EL (cell line): ENCODE measurements at places on chromosomes 3 and 15.

DNA sequence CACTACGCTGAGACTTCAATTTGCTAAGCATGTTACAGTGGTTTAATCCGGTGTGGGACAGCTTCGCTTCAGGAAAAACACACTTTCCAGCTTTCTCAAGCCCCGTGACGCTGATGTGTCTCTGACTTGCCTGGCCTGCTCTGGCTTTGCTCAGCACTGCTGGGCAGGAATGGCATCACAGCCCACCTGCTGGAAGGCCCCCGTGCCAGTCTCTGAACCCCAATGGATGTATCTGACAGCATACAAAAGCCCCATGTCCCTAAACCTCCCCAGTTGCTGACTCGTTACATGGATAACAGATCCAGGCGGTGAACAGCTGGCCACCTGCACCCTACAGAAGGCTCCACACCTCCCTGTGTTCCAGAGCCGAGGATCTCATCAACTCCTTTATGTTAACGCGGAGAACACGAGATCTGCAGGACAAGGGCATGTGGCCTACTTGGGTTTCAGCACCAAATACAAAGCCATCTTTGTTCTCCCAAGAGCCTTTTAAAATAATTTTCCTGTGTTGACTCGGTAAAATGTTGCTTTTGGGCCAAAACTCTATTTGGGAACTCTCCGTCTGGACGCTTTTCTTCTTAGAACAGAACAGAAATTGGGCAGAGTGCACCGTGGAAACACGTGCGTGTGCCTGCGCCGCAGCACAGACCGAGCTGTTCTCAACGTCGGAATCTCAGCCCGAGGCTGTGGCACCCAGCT is 61.4 kb downstream of the ATP10A start:
- no peak for DNase-seq

DNA sequence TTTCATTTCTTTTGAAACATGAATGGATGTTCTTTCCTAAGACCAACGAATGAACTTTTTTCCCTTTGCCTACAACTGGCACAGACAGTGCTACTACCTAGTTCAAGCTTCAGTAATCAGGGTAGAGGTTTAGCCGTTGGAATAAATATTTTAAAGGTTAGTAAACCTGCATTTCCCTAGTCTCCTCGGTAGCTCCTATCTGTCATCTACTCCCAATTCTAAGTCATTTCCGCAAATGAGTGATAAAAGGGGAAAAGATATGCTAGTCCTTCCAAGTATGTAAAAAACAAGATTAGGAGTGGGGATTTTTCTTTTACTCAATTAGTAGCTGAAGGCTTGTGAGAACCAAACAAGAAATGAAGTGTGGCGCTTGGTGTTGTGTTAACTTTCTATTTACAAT is 15.2 kb downstream of the SLTM start:
- DNase-seq = peak; percentile 44

DNA sequence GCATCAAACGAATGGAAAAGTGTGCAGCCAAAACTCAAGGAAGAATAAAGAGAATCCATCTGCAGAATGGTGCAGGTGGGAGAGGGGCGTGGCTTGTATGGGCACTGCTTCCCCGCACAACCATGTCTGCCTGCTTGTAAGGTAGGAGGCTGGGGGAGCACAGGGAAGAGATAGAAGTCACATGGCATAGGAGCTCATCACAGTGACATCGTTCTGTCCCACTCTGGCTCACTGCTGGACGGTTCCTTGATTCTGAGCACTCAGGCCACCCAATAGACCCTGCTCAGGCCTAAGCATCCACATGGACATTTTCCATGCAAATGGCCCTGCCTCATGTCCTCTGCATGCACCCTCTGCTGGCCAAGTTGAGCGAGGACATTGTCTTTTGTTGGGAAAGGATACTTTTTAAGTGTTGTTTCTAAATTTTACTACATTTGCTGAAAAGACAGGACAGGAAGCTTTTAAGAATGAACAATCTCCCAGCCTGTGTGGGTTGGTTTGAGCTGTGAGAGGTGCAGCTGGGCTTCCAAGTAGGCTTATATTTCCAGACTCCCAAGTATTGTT is 3.1 kb downstream of the MYLK start:
- peak; percentile 70 for DNase-seq

DNA sequence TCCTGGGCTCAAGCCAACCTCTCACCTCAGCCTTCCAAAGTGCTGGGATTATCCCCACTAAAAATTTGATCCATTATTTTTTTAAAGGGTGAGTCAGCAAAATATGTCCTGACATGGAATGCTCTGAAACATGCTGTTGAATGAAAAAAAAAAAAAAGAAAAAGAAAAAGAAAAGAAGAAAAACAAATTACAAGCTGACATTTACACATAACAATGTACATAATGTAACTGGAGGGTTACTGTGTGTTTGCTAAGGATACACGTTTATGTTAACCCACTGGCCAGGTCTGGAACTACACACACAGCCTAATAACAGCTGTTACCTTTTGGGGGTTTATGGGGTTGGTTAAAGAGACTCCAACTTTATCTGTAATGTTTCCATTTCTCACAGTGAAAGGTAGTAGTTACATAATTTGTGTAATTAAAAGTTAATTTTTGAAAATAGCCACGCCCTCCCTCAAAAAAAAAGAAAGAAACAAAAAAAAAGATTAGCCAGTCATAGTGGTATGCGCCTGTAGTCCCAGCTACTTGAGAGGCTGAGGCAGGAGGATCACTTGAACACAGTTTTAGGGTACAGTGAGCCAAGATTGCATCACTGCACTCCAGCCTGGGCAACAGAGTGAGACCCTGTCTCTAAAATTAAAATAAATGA is 3.1 kb upstream of the MESP2 start:
- DNase-seq = no peak

- no peak for DNase-seq
These were observed 78.9 kb upstream of the GSK3B start for GRCh38 chr3:120173056-120173675.

DNA sequence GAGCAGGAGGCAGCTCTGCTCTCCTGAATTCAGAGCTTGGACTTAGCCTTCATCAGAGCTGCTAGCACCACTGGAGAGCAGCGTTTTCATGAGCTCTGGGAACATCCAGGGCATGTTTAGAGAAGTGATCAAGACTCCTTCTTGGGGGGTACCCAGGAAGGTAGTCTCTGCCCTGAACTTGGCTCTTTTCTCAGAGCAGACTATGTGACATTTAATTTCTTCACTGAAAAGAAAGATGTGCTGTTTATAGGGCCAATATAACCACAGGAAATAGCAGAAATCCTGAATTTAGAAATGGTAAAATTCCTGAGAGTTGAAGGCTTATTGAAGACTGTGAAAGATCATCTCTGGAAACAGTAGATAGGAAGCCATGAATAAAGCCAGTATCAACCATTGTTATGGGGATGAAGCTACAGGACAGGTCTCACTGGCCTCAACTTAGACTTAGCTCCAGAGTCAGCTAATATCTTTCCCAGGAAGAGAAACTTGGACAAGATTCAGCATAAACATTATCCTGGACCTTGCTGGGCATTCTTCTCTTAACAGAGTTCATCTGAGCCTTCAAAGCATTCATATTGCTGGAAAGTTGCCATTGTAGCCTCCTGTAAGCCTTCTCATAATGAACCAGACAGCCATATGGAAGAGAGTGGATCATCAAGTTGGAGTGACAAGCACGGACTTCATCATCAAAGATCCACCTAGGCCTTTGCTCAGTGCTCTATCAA is 386.6 kb upstream of the THBS1 start:
- DNase-seq = peak; percentile 68

GRCh38 chr15:67768313-67768977 is 56.9 kb upstream of the SKOR1 start:
- no peak for DNase-seq

- peak; percentile 33 for DNase-seq
These were observed 2.0 kb downstream of the XRN1 start for GRCh38 chr3:142445816-142446254.

GRCh38 chr15:82140886-82141285 is 95.1 kb upstream of the MEX3B start:
- DNase-seq = no peak

DNA sequence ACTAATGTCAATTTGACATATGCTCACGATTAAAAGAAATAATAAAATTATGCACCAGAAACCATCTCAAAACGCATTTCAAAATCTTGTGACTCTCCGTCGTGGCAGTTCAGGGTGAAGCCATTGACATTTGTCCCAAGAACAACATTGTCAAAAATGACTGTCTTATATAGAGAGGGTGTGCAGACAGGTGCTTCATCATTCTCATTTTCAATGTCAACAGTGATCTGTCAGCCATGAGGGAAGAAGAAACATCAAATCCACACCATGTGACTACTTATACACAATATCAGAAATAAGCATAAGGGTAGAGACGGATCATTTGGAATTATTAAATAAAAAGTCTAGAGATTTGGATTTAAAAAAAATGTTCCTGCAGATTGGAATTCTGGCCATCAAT is 65.1 kb upstream of the C3orf49 start:
- no peak for DNase-seq

DNA sequence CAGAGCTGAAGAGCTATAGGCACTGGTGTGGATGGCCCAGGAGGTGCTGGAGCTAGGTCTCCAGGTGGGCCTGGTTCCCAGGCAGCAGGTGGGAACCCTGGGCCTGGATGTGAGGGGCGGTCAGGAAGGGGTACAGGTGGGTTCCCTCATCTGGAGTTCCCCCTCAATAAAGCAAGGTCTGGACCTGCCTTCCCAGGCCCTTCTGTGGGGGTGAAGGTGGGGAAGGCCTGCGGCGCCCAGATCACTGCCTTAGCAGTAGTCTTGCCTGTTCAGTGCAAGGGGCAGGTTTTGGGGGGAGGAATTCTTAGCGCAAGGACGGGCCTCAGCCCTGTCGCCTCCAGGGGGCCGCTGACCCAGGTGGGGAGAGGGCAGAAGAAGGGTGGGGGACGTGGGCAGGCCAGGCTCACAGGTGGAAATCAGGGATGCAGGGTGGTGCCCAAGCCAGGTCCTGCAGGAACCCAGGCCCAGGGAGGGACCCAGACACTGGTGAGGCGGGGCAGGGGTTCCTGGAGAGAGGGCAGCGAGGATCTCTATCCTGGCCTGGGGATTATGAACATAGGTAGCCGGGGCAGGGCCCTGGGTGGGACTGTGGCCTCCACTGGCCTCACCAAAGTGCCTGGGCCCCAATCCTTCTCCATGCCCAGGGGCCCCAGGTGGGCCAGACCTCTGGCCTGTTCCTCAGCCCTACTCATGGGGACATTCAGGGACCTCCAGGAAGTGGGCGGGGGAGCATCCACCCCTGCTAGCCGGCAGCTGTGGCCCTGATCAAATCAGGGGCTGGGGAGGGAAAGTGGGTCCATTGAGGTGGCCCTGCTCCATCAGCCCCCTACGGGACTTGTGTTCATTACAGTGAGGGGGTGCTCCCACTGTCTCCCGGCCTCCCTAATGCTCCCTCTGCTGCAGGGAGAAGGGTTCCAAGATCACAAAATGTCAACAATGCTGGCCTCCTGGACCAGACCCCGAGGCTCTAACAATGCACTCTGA is 25.3 kb downstream of the HDAC11 start:
- DNase-seq = no peak

DNA sequence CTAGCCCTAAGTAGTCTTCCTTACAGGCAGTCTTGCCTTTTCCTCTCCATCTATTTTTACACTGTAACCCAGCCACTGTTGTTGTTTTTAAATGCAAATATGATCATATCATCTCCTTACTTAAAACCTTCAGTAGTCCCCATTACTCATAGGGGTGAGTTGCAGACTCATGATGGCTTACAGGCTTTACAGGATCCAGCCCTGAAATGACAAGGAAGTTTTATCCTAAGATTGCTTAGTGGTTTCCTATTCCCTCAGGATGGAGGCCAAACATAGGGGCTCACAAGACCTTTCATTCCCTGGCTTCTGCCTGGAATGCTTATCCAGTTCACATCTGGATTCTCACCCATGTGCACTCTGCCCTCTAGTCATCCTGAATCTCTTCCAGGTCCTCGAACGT is 27.7 kb upstream of the PCOLCE2 start:
- peak; percentile 17 for DNase-seq

DNA sequence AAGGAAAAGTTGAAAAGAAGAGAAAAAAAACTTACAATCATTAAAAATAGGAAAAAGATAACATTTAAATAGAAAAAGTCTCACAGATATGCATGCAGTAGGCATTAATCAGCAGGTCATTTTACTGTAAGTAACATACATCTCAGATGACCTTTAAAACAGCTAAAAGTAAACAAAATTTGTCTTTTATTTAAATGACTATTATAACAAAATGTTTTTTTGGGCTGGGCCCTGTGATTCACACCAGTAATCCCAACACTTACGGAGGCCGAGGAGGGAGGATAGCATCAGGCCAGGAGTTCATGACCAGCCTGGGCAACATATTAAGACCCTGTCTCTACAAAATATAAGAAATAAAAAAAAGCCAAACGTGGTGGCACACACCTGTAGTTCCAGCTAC is 14.7 kb downstream of the IQGAP1 start:
- DNase-seq = no peak

DNA sequence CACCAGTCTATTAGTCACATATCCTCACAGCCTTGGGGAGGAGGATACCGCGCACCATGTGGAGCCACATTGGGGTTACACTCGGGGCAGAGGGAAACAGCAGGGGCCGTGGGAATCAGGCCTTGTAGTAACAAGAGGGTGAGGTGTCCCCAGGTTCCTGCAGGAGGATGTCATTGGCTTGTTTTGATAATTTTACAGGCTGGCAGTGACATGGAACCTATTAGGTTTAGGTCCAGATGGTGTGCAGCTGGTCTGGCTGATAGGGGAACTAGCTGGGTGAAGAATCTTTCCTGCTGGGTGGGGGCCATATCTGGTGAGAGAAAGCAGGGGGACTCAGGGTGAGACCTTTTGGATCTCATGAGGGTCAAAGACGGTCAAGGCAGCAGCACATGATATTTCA is 9.8 kb upstream of the MEF2A start:
- no peak for DNase-seq

GRCh38 chr3:119930286-119930685 is 148.4 kb downstream of the NR1I2 start:
- DNase-seq = no peak

DNA sequence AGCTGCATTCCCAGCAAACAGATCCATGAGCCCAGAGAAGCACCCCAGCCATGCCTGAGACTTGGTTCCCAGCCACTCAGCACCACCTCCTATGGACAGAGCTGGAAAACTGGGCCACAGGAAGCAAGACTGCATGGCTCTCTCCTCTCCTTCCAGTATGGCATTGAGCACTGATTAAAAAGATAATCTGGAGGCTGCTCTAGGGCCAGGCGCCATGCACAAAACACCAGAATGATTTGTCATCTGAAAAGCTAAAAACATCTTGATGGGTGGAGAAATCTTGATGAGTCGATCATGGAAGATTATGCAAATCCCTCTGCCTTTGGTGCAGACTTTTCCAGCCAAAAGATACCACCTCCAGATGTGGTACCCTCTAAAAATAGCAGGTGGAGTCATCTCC is 62.7 kb upstream of the MRPS22 start:
- peak; percentile 71 for DNase-seq

GRCh38 chr3:126912491-126913195 is 70.3 kb upstream of the PLXNA1 start:
- no peak for DNase-seq

GRCh38 chr15:25712961-25713355 is 150.2 kb downstream of the ATP10A start:
- no peak for DNase-seq

- DNase-seq = peak; percentile 5
These were observed 96.1 kb upstream of the RASGRP1 start for GRCh38 chr15:38660738-38661137.

- no peak for DNase-seq
These were observed 8.4 kb upstream of the LEKR1 start for GRCh38 chr3:156817646-156818272.
